AG08396 (cell line): ENCODE measurements at places on chromosomes 7 and 10.

DNA sequence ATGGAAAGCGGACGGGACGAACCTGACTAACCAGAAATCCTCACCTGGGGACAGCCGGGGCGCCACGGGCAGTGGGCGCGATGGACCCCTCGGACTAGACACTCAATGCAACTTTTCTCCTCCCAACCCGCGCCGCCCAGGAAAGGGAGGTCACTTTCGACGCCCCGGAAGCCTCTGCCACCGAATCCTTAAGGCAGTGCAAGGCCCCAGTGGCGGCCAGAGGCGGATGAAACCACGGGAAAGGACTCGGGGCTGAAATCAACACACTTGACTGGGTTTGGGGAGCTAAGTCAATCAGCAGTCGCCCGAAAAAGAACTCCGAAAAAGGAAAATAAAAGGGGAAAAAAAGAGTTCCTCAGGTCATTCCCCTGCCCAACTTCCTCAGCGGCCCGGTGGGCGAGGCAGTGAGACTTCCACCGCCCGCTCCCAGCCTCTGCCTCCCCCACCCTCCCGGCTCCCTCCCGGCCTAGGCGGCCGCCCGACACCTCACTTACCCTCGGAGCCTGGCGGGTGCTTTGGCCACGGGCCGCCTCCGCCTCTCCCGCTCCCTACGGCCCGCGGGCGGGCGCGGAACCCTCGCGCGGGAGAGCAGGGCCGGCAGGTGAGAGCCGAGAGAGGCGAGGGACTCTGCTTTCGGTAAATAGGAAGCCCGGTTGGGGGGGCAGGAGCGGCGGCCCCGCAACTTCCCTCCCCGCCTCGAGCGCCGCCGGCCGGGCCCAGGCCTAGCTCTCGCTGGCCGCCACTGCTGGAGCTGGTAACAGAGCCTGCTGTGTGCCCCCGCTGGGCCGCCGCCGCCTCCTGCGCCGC, 518 bp downstream of the WAPL start:
- DNase-seq: peak; percentile 78

- peak; percentile 20 for DNase-seq
Measured at GRCh38 chr7:106870983-106871410, 5.9 kb downstream of the PIK3CG start.

GRCh38 chr10:16845248-16845647, 28.0 kb upstream of the RSU1 start:
- DNase-seq: no peak

DNA sequence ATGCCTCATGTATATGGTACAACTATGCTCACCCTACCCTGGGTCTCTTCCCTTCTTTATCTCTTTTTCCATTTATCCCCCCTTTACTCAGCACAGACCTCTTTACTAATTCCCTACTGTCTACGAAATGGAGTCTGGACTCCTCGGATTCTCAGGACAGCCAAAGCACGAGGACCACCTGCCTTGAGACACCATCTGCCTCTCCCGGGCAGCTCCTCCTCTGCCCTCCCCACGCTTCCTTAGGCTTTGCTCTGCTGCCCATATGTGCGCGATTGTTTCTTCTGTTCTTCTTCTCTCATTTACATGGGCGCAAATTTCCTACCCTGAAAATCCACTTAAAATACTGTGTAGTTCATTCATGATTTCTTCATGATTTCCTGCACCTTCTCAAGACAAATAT, 62.7 kb upstream of the STK17A start:
- DNase-seq: no peak

GRCh38 chr10:113937258-113937657, 82.8 kb downstream of the NHLRC2 start:
- no peak for DNase-seq

DNA sequence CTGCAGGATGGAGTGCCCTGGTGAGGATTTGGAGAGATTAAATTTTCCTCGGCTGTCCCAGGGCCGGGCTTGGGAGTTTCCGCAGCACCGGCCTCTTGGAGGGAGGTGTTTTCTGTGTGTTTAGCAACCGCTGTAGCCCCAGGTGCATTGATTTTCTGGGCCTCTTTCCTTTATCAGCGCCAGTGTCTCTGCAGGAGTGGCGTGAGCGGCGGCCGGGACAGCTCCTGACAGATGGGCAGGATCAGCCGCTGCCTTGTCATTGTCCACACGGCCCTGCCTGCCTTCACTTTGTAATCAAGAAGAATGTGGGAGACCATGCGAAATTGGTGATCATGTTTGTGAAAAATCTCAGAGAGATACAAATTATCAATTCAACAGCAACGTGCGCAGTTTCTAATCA, 32.4 kb downstream of the NKX6-2 start:
- DNase-seq: no peak
